Breast epithelium (tissue), 4 donors: ENCODE measurements at places on chromosomes 12 and 14. TPM values are rescaled to one million over a fixed set of nuclear protein-coding genes. Genes with fewer than 3 reads are reported as not detected.
A peak's percentile ranks its signal among the peaks of the same experiment; 100 is the strongest.

DNA sequence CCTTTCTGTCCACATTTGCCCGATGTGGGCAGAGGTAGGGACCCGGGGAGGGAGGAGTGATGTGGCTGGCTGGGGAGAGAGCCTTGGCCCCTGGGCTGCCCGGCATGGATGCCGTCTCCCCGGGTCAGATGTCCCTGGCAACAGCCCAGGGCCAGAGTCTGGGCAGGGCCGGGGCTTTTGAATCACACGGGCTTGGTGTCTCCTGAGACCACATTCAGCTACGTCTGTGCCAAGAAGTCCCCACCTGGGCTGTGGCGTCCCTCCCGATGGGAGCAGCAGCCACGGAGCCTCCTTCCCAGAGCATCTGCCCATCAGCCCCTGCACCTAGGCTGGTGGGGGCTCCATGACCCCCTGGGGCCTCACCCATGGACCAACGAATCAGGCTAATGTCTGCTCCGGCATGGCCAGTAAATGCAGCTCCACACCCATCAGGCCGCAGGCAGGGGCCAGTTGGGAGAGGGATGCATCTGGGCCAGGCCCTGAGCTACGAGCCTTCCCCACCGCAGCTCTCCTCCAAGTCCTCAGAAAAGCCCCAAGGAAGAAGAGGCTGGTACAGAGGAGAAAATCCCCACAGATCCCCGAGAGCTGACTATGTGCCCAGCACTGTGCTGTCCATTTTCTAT is 109.4 kb downstream of the RFLNA start:
- H3K4me1 ChIP-seq, result peaks cover 7% of the 10 kb centered on the region
- no peaks in the 10 kb centered on the region for H3K36me3 ChIP-seq
- H3K27ac ChIP-seq, result peak overlapping the region; percentile 45
- H3K27me3 ChIP-seq, result no peaks in the 10 kb centered on the region

GRCh38 chr12:102957339-102958050 is at the start of gene ASCL1:
ASCL1 (plus strand) TSS chr12:102957674; CDS start chr12:102958245, 571 bp downstream.
- peaks cover 91% of the 10 kb centered on the region for H3K27me3 ChIP-seq
- H3K4me1 ChIP-seq, result peaks cover 5% of the 10 kb centered on the region
- H3K4me3 ChIP-seq, result peak within 1 kb of the TSS; percentile 47
- H3K27ac ChIP-seq, result no peak within 1 kb of the TSS
- H3K36me3 ChIP-seq, result no peaks in the 10 kb centered on the region
- DNase-seq, result no peak

DNA sequence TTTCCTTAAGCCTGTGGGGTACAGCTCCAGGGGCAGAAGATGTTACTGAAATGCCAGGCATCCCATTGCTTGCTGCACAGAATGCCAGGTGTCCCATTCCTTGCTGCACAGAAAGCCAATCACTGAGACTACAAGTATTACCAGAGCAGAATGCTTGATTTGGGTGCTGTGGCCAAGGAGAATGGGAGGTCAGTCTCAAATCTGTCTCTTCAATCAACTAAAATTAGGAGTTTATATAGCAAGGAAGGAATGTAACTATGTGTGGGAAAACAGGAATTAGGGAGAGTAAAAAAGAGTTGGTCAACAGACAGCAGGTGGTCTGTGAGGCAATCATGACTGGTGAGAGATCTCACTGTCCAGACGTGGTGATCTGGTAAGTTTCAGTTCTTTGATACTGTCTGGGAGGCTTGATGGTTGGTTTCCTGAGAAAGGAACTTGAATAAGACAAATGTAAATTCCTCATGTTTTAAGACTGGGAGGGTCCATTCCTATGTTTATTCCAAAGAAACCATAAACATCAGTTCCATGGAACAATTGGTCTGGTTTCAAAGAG is 31.2 kb upstream of the VASH1 start:
- H3K4me3 ChIP-seq, result no peak overlapping the region
- no peak for DNase-seq

Gene KRT80
- total RNA-seq, result 2.9 TPM

Gene RBP5
- 2.9 TPM for total RNA-seq

DNA sequence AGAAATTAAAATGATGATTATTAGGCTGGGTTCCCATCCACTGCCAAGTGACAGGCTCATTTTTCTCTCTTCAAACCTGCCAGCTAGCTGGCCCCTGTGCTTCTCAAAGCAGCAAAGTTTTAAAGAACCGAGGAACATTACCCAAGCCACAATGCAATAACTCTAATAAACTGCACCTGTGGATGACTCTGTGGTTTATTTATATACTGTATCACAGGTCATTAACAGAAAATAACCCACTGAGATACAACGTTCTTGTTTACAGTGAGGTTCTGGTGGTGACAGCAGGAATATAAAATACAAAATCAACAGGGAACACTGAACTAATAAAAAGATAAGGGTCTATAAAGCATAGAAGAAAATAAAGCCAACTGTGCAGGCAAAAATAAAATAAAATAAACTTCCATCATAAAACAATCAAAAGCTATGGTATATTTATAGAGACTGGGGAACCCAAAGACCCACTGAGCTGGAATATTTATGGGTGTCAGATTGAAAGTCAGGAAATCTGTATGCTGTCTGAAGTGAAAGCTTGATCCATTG is 472.9 kb downstream of the NOVA1 start:
- H3K27me3 ChIP-seq, result no peaks in the 10 kb centered on the region
- H3K4me1 ChIP-seq, result no peaks in the 10 kb centered on the region
- no peaks in the 10 kb centered on the region for H3K36me3 ChIP-seq
- no peak overlapping the region for H3K4me3 ChIP-seq

Gene SLC5A8
- total RNA-seq, result 0.33 TPM
